ENCODE measurements at places on chromosomes 3 and 15. TPM values are rescaled to one million over a fixed set of nuclear protein-coding genes. Genes with fewer than 3 reads are reported as not detected.

Gene ADGRG7
- total RNA-seq = not detected

DNA sequence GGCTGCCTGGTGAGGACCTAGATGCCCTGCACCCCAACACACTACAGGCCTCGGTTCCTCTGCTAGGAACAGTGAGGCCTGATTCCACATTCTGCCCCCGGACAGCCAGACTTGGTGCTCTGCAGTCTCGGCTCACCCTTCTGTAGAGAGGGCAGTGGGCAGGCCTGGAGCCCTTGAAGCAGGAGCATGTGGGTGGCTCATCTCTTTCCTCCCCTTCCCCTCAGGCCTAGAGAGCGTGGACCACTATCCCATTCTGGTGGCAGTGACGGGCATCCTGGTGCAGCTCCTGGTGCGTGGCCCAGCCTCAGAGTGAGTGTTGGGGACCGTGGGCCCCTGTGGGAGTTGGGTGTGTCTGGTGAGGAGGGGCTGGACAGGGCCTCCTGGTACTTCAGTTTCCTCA is 3.3 kb downstream of the AMIGO3 start:
- peaks cover 3% of the 10 kb centered on the region for H3K36me3 ChIP-seq
- H3K27me3 ChIP-seq = no peaks in the 10 kb centered on the region
- no peak overlapping the region for H3K27ac ChIP-seq
- H3K4me1 ChIP-seq = no peaks in the 10 kb centered on the region
- no peak overlapping the region for H3K4me3 ChIP-seq
- no peak for DNase-seq

Gene GPR87
- total RNA-seq = not detected

- no peaks in the 10 kb centered on the region for H3K4me1 ChIP-seq
- H3K36me3 ChIP-seq = no peaks in the 10 kb centered on the region
- H3K27ac ChIP-seq = peak overlapping the region; percentile 45
- no peak overlapping the region for H3K4me3 ChIP-seq
These were observed 68.5 kb downstream of the TRANK1 start for GRCh38 chr3:36876181-36876936.

Gene TEX55
- not detected for total RNA-seq

DNA sequence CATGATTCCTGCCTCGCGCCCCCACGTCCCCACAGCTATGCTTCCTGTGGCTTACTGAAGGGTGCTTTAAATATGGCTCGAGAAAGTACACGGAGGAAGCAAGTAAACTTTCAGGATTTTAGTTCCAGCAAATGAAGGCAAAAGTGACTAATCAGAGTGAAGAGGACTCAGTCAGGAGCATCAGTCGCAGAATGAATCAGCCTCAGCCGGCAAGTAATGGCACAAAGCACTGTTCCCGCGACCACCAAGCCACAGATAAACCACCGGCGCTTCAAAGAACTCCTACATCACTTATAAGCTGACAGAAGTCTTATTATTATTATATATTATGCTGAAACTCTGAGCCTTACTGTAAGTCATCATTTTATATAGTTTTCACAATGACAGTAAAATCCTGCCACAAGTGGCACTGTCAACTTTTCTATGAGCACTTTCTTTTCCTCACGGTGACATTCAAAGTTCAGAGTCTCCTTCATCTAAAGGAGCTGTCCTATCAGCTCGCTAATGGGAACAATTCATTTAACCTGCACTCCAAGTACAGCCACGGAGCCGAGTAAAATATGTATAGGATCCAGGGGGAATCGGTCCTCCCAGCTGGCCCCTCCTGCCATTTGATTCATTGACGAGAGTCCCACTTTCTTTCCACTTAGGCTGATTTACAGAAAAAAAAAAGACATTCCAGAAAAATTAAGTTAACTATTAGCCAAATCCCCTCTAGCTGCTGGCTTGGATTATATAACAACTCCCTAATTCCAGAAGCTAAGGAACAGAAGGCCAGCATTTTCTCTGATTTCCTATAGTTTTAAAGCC is 217.0 kb upstream of the ICE2 start:
- no peaks in the 10 kb centered on the region for H3K27me3 ChIP-seq
- DNase-seq = no peak
- H3K4me3 ChIP-seq = peak overlapping the region; percentile 45
- H3K27ac ChIP-seq = peak overlapping the region; percentile 63

Data from adrenal gland (tissue), 19 donors.